ENCODE measurements at places on chromosomes 7 and 10.

DNA sequence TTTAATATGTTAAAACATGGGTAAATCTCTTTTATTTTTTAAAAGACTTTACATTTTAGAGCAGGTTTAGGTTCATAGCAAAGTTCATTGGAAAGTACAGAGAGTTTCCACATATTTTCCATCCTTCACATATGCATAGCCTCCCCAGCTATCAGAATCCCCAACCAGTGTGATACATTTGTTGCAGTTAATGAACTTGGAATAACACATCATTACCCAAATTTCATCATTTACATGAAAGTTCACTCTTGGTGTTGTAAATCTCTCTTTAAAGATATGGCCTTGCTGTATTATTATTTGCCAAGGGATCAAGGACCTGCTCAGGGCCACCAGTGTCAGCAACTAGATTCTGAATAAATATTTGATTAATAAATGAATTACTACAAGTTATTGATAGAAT, 263.4 kb downstream of the CDK14 start:
- no peak for DNase-seq

- no peak for DNase-seq
These were observed 22.7 kb upstream of the TMEM254 start for GRCh38 chr10:80055760-80056159.

GRCh38 chr10:3848005-3848774, 63.2 kb upstream of the KLF6 start:
- no peak for DNase-seq

DNA sequence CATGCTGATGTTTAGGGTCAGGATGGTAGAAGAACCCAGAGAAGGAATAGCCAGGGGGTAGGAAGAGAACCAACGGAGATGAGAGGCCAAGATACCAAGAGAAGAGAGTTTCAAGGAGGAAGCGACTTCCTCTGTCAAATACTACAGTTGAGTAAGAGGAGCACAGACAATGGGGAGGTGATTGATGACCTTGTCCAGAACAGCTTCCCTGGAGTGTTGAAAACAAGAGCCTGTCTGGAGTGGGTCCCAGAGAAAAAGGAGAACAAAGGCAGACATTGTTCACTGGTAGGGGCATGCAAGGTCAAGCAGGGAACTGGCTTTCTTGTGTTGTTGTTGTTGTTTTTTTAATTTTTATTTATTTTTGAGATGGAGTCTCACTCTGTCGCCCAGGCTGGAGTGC, 9.6 kb upstream of the TRIM56 start:
- DNase-seq, result no peak

GRCh38 chr7:141189231-141189630, 115.4 kb downstream of the TMEM178B start:
- DNase-seq, result no peak

DNA sequence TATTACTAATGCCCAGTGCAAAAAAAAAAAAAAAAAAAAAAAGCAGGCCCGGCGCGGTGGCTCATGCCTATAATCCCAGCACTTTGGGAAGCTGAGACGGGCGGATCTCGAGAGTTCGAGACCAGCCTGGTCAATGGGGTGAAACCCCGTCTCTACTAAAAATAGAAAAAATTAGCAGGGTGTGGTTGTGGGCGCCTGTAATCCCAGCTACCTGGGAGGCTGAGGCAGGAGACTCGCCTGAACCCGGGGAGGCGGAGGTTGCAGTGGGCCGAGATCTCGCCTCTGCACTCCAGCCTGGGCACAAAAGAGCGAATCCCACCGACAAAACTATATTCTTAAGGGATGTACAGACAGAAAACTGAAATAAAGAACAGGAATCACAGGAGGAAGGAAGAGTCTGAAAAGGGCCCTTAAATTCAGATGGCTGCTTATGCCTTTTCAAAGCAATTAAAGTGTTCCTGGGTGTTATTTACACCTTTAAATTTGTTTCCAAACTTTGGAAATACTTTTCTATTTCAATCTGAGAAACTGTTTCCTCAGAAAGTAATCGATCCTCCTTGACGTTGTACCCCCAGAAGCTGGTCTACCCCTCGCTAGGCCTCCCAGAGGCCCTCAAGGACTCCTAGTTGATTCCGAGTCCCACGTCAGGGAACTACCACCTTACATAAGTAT, 2.0 kb upstream of the KMT2E start:
- DNase-seq, result no peak

GRCh38 chr10:49309691-49310411, 10.9 kb downstream of the C10orf71 start:
- no peak for DNase-seq

GRCh38 chr10:112456533-112456932, 9.5 kb downstream of the VTI1A start:
- DNase-seq, result no peak

- no peak for DNase-seq
These were observed 25.9 kb upstream of the BICC1 start for GRCh38 chr10:58486821-58487220.

GRCh38 chr10:15824498-15824897, 35.8 kb downstream of the MINDY3 start:
- DNase-seq, result no peak

- no peak for DNase-seq
These were observed 4.2 kb downstream of the OSBPL3 start for GRCh38 chr7:24975644-24976260.

DNA sequence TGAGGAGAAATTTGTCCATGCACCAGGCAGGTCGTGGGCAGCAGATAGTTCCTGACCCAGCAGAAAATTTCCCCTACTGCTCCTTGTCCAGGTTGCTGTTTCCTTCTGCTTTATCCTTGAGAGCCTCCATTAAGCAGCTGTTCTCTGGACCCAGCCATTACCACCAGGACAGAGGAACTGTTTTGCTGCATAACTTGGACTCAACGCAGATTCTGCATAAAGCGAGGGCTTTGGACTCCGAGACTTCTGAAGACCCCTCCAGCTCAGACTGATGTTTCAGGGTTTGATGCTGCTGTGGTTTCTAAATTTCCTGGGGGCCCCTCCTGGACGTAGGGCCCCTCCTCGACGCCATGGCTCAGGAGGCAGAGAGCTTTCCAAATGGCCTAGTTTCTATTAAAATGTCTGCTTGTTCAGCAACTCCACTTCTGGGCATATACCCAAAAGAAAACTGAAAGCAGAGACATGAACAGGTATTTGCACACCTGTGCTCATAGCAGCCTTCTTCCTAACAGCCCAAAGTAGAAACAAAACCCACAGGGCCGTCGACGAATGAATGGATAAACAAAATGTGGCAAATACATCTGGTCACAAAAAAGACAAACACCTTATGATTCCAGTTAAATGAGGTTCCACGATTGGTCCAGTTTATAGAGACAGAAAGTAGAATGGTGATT, 28.3 kb upstream of the LMTK2 start:
- no peak for DNase-seq

DNA sequence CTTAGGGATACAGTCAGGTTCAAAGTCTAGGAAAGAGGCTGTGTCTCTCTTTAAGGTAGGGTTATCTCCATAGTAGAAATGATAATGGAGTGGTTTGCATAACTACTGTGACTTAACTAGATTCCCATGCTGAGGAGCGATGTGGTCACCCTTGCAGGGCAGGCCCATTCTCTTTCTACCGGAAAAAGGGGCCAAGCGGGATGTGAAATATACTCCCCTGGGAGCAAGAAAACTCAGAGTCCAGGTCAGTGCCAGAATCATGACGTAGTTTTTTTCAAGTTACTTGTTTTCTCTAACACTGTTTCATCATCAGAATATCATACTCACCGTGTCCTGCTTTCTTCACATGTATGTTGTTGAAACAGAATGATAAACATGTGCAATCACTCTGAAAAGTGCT, 649.0 kb upstream of the ANKRD30A start:
- DNase-seq, result no peak
